Sciatic nerve (tissue), 2 donors: ENCODE measurements at places on chromosomes 1 and 21.

- no peak for DNase-seq
Measured at GRCh38 chr21:45824546-45825215, 156.9 kb upstream of the COL6A1 start.

DNA sequence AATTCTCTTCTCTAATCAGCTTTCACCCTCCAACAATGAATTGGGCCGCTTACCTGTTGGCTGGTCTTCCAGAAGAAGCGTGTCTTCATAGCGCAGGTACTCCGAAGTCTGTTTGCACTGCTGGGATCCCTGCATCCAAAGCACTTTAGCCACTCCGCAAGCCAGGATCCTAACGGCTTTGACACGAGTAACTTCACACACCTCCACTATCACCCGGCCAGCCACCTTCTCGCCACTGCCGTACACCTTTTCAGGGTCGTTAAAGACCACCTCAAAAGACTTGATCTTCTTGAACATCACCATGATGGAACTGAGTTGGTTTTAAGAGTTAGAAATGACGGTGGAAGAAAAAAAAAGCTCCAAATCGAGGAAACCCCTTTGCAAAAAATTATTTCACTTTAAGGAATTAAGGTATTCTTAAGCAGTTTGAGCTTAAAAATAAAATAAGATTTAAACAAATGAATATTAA lies 381 bp downstream of the TXNIP start:
- DNase-seq = no peak

DNA sequence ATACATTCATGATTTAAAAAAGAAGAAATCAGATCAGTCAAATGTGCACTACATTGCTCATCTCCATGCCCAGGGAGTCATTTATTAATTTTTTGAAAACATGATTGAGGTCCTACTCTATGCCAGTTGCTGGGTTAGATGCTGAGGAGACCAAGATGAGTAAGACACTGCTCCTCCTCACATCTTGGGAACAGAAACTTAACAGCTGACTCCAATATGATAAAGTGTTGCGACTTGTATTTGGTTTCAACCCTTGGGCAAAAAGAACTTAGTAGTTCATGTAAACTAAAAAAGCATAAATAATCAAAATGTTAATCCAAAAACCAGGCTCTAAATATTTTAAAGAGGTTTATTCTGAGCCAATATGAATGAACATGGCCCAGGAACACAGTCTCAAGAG lies 56.9 kb downstream of the OPTC start:
- no peak for DNase-seq

DNA sequence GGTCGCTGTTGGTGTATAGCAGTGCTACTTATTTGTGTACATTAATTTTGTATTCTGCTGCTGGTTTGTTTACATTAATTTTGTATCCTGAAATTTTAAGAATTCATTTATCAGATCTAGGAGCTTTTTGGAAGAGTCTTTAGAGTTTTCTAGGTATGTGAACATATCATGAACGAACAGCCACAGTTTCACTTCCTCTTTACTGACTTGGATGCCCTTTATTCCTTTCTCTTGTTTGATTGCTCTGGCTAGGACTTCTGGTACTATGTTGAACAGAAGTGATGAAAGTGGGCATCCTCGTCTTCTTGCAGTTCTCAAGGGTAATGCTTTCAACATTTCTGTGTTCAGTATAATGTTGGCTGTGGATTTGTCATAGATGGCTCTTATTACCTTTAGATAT lies 1757.9 kb downstream of the BRINP3 start:
- no peak for DNase-seq

DNA sequence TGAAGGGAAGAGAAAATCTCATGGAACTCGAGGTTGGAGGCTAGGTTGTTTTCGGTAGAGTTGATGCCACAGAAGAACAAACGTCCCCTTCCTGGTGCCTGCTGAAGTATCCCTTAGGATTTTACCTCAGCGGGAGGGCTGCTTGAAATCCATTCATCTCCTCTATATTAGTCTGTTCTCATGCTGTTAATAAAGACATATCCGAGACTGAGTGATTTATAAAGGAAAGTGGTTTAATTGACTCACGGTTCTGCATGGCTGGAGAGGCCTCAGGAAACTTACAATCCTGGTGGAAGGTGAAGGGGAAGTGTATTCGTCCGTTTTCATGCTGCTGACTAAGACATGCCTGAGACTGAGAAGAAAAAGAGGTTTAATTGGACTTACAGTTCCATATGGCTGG lies 413.5 kb downstream of the NPHP4 start:
- no peak for DNase-seq

DNA sequence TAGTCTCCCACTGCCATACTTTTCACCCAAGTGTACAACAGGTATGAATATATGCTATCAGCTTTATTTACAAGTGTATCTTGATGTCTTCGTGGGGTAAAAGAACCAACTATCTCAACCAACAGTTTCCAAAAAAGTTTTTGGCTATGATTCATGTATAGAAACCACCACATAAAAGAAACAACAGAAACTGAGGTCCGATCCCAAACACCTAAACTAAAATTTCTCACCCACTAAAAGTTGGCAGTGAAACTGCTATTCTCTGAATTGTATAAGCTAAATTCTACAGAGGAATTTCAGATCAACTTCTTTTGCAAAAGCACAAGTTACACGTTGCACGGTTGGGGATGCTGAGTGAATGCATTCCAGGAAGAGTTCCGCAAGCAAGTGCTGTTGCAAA lies 5.0 kb upstream of the KCNE1 start:
- DNase-seq = no peak

DNA sequence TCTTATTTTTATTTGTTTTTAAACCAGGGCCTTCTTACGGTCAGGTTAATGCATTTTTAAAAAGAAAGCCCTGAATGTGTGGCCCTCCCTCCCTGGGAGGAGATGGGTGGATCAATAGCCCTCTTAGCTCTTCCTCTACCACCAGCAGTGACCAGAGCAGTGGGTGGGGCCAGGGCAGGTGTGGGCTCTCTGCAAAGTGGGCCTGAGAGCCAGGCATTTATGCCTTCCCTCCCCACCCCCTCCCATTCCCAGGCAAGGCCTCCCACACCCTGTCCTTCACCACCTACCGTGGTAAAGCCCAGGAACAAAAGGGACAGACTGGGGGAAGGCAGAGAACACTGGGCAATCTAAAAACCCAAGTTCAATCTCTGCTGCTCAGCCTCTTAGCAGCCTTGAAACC lies 63.9 kb downstream of the SSBP3 start:
- DNase-seq = no peak

GRCh38 chr1:60425528-60425927 lies 352.0 kb upstream of the C1orf87 start:
- DNase-seq = no peak

- no peak for DNase-seq
Measured at GRCh38 chr1:60994369-60994768, 88.0 kb upstream of the NFIA start.

DNA sequence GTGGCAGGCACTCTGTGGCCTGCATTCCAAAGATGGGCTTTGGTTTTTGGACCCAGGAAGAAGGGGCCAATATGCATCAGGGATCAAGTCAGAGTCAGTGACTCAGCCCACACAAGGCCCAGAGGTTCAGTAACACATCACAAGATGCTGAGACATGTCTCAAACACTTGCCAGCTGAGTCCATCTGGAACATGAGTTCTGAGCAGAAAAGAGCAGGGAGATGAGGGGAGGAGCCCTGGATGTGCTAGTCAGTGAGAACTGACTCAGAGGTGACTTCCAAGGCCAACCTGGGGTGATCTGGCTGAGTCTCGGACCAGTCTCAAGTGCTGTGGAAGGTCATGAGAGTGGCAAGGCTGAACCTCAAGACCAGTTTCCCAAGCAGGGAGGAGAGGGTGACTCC lies 150.1 kb downstream of the CDC7 start:
- DNase-seq = peak; percentile 76

- no peak for DNase-seq
Measured at GRCh38 chr1:50080904-50081586, 27.7 kb upstream of the ELAVL4 start.

DNA sequence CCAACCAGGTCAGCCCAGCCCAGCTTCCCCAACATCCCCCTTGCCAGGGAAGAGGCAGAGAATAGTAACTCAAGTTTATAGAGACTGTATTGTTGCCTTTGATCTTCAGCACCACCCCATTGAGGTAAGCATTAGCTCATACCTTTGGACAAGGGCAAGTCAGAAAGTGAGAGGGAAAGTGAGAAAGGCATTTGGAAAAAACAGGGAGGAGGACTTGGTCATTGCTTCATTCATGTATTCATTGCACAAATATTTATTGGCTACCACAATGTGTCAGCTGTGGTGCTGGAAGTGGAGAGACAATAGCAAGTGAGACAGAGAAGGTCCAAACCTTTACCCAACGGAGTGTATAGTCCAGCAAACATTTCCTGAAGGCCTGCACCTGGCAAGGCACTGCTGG lies 561.2 kb downstream of the KIF26B start:
- no peak for DNase-seq

DNA sequence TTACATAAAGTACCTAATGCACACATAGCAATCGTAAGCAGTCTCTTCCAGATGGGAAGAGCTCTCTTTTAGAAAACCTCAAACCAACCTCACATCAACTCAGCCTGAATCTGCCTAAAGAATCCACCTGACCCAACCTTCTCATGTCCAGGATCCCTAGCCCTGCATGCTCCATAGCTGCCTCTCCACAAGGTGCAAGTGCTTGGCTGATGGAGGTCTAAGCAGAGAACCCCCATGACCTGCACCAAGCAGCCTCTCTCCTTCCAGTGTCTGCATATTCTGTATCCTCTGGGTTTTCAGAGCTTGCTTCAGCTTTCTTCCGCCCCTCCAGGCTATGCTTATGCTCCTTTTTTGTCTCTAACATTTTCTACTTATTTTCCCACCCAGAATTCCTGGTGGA lies 2.5 kb downstream of the LY9 start:
- DNase-seq = no peak

GRCh38 chr1:8047686-8048445 lies 21.8 kb upstream of the ERRFI1 start:
- DNase-seq = no peak

- DNase-seq = no peak
Measured at GRCh38 chr1:59025898-59026426, 242.1 kb upstream of the JUN start.

- DNase-seq = no peak
Measured at GRCh38 chr1:81254560-81254959, 546.2 kb upstream of the ADGRL2 start.
